ENCODE measurements at places on chromosomes 2 and 18.
A peak's percentile ranks its signal among the peaks of the same experiment; 100 is the strongest.

GRCh38 chr18:13406736-13407135 is 188.2 kb downstream of the LDLRAD4 start:
- no peak for DNase-seq

GRCh38 chr2:67374481-67374880 is 22.7 kb upstream of the ETAA1 start:
- DNase-seq = no peak

DNA sequence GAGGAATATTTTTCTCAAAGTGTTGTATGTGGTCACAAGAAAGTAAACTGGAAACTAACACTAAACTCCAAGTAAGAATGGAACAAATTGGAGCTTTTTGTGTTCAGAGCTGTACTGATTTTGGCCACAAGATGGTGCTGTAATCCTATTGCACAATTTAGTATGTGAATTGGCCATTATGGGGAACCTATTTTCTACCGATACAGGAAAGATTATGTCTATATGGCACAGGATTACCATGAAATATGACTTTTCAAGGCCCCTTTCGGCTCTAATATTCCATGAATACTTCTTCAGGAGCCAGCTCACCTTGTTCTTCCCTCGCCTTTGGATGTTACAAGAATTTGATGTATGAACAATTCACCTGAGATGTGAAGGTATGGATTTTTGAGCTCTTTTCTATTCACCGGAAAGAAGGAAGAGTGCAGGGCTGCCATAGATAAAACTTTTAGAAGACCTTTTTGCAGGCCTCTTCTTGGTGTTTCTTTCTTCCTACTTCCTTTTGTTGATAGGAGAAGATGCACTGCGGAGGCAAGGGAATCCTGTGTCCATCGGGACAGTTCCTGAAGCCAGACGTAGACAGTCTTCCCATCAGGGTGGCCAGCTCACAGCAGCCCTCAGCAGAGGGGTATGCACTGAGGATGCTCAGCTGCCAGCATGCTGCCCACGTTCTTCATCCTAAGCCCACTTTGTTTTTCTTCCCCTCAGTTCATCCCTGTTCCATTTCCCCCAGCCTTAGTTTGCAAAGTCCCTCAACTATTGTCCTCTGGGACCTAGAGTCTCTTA is 13.3 kb downstream of the MRPL44 start:
- peak; percentile 47 for DNase-seq

DNA sequence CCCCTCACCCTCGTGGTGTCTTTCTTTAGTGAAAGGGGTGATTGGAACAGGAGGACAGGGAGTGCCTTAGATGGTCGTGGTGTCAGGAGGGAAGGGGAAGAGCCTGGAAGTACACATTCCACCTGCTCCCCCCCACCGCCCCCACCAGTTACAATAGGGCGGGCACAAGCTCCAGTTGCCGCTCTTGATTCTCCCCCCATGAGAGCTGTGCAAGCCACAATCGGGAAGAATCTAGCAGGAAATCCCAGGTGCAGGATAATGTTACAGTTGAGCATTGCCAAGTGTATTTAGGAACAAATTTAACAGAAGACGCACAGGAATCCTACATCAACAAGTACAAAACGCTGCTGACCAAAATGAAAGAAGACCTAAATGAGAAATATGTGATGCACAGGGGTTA is 73.6 kb downstream of the ASAP2 start:
- no peak for DNase-seq

DNA sequence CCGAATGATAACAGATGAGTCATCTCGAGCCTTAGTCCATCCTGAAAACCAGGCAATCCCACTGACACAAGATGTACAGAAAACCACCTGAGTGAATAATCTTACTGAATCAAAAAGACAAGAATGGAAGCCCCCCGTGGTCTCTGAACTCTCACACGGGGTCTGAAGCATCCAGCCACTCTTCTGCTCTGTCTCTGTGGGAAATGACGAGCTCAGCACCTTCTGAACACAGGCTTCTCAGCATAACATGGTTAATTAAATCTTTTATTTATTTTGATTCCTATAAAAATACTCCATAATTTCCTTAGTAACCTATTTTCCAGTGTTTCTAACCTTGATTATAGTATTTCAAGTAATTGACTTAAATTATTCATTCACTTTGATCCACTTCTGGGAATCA is 203.7 kb downstream of the TMEM163 start:
- no peak for DNase-seq

GRCh38 chr2:58688813-58689212 is 447.7 kb upstream of the FANCL start:
- DNase-seq = no peak

- no peak for DNase-seq
Observed at GRCh38 chr2:60317844-60318243, 235.6 kb downstream of the BCL11A start.

DNA sequence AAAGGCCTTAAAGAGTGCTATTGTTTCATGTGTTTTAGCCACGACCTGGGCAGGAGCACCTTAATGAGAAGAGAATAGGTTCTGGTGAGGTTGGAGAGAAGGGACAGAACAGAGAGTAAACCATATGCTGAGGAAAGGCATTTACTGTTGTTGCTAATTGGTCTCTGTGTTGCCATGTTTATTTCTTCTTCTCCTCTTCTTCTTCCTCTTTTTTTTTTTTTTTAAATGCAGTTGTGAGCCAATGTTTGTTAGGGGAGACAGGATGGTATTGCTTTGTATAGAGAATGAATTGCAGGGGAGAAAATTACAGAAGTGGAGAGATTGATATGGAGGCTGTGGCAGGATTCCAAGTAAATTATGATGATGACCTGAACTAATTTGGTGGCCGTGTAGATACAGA is 2.6 kb downstream of the SCN9A start:
- no peak for DNase-seq

DNA sequence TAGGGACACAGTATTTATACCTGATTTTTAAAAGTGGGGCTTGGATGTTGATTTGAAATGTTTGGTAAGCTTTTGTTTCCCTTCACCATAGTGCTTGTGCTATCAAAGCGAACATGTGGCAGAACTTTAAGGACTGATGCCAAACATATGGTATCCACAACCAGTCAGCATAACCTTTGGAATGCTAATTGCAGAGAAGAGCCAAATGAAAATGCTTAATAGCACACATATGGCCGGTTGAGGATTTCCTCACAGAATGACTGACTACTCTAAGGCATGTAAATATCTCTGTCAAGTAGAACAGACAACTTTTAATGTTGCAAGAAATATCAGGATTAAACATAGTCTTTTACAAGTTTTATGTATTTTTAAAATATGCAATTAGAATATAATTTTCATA is 120.9 kb upstream of the COL3A1 start:
- DNase-seq = peak; percentile 56

DNA sequence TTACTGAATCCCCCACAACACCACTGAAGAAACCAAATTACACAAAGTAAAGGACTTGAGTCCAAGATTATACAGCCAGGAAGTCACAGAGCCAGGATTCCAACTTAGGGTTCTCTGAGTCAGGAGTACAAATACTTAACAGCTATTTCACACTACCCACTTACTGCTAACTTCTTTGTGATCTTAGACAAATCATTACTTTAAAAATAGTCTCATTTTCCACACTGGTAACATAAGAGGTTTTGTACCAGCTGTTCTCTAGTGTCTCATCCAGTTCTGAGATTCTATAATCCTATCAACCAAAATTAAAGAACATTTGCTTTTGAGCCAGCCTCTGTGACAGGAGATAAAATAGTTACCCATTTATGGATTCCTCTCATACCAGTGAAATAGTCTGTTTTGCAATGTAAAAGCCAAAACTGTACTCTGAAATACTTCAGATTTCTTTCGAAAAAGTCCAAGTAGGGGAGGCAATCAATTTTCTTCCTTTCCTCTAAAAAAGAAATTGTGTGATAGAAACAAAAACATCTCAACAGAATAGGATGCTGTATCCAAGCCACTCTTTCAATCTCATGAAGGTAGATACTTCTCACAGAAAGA is 157.6 kb downstream of the LRATD1 start:
- DNase-seq = no peak

GRCh38 chr2:40760071-40760666 is 308.3 kb upstream of the SLC8A1 start:
- peak; percentile 33 for DNase-seq

DNA sequence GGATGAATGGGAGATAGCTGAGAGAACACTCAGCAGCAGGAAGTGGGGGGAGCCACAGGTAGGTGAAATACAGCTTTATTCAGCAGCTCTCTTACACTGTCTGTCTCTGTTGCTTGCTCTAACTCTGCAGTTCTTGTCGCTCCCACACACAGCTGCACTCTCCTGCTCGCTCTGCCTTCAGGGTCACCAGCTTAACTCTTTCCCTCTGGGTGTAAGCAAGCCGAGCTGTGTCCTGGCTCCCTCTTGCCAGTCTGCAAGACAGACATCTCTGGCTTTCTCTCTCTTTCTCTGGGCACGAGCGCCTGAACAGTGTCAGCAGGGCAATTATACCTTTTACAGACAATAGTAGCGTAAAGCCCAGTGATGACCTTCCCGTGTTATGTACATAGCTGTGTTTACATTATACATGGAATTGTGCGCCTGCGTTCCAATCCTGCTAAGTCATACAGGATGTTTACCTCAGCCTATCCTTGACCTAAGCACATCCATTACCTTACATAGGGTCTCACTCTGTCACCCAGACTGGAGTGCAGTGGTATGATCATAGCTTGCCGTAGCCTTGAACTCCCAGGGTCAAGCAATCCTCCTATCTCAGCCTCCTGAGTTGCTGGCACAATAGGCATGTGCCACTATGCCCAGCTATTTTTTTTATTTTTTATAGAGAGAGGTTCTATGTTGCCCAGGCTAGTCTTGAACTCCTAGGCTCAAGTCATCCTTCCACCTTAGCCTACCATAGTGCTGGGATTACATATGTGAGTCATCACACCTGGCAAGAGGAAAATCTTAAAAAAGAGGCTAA is 57.8 kb upstream of the CHN1 start:
- no peak for DNase-seq

DNA sequence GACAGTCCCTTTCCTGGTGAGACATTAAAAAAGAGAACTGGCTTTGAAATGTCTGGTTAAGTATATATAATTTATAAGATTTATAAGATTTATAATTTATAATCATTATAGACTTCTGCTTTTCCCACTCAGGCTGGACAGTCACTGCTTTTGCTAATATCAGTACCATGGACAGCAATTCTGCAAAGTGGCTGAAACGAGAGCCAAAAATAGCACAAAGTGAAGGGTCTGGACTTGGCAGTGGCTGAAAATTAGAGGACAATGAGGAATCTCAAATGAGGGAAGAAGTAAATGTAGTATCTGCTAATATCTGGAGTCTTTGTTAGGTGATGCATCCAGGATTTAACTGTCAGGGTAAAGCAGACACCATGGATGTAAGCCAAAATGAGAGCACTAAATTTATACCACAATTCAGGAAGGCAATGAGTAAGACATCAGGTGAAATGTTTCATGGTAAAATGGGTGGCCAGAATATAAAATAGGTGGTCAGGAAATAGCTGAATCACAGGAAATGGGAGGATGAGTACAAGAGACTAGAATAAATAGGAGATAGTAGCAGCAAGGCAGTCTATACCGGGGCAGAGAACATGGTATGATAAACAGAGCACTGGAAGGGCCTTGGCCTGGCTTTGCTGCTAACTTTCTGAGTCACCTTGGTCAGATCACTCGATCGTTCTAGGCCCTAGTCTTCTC is 39.6 kb upstream of the BOD1L2 start:
- peak; percentile 6 for DNase-seq

- DNase-seq = no peak
Observed at GRCh38 chr18:51614033-51614432, 416.6 kb upstream of the MEX3C start.

DNA sequence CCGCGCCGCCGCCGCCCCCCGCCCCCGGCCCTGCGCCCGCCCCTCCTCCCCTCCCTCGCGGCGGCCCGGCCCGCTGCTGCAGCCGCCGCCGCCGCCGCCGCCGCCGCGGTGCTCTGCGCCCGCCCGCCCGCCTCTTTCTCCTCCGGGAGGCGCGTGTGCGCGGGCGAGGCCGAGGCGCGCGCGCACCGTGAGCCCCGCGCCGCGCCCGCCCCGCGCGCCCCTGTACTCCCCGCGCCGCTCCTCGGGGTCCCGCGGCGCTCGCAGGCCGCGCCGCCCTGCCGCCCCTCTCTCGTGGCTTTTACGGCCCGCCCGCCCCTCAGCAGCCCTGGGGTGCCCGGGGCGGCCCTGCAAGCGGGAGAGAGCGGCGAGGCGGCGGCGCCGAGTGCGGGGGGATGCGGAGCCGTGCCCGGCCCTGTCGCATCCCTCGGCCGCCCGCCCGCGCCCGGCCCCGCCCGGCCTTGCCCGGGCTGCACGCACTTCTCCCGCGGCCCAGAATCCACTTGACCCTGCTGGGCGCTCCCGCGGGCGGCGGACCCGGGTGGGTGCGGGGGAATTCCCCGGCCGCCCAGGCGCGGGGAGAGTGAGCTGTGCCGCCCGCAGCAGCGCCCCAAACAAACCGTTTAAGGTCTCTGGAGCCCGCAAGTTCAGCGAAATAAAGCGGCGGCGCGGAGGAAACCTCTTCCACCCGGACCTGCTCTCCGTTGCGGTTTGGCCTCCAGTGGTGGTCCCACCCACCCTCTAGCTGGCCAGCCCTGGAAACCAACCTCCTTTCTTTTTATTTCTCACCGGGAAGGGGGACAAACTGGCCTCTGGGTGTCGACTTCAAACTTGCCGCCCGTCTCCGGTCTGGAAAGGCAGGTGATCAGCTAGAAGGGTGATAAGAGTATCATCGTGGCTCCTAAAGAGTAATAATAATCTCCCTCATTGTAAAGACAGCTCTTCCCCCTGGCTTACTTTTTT is 37.4 kb downstream of the AFF3 start:
- no peak for DNase-seq

DNA sequence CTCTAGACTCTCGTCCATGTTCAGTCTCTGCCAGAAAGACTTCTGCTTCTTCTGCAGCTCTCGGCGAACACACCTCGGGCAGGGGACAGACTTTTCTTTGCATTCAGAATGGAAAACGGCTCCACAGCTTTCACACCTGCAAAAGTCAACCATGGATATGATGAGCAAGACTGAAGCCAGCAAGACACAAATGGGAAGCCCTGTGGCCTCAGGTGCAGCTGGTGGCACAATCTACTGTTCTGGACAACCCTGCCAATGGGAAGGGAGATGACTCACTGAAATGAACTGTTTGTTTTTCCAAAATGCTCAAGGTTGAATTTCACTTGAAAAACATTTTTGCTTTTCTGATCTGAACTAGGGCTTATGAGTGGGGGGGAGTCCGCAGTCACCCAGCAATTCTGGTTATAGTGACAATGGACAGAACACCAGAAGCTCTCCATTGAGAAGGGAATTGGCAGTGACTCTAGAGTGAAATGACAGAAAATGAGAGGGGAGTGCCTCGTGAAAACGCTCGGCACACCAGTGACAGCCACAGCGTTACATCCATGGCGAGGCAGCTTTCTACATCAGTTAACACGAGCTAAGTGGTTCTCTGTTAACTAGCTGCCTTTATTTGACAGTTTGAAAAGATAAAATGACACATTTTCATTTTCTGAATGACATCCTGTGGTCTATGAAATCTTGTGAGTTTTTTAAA is 58.8 kb upstream of the FZD5 start:
- no peak for DNase-seq

GRCh38 chr2:166314022-166314759 is 61.6 kb downstream of the SCN9A start:
- peak; percentile 20 for DNase-seq

DNA sequence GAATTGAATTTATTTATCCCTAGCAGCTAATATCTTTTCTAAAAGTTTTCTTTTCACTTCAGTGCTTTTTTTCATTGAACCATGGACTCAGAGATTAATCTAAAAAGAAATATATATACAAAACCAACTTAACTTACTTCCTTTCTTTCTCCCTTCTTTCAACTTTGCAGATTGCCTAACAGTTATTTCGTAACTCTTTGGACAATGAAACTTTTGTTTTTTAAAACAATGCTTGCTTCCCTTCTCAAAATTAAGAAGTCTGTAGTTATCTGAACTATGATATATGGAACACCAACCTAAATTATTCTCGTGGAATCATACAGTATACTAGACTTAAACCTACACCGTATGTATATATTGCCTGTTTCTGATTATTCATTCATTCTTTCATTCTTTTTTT is 62.9 kb downstream of the MIB1 start:
- peak; percentile 11 for DNase-seq
